ENCODE measurements at places on chromosomes 13 and 19.

- no peak for DNase-seq
Measured at GRCh38 chr19:31641591-31641990, 292.4 kb upstream of the TSHZ3 start.

GRCh38 chr13:28918030-28918429, 97.9 kb downstream of the MTUS2 start:
- no peak for DNase-seq

DNA sequence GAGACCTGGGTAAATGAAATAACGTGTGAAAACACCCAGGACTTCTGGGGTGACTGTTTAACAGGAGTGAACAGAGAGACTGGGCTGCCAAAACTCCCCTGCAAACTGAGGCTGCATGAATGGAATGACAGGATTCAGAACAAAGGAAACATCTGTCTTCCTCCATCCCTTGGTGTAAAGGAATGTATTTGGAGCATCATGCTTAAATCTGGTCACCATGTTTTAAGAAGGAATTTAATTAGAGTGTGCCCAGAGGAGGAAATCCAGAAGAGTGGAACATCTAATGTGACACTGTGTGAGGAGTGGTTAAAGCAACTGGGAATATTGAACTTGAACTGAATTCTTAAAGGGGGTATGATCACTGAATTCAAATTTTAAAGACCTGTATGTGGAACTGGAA, 437.2 kb downstream of the LIG4 start:
- DNase-seq = no peak

DNA sequence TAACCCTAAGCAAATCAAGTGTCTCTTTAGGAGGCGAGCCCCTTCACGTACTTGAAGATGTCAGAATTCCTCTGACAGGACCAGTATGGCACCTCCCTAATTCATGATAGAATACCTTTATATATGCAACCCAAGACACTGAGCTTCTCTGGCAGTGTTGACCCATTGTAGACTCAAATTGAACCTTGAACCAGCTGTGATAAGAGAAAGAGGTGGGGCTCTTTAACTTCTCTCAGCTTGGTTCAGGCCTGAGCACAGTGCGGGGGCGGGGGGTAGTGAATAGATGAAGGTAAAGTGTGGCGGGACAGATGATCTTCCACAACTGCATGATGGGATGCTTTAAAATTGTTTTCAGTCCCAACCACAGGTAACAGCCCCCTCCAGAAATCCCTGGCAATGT, 12.1 kb downstream of the MBNL2 start:
- DNase-seq = no peak

- DNase-seq = no peak
Measured at GRCh38 chr13:21625366-21625765, 21.4 kb upstream of the MICU2 start.

DNA sequence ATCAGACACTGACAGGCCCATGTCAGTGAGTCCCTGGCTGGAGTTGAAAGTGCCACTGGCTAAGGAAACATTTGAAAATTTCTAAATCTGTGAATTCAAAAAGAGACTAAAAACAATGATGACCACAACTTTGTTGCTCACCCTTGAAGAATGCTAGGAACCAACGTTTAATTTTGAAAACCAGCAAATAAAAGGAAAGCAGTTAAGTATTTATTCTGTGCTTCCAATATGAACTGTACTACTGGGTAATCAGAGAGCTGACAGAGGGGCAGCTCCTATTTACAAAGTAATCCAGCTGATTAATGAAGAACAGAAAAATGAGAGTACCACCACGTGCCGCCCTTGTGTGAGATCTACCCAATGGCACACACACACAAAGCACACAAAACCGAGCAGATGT, 44.7 kb upstream of the LATS2 start:
- DNase-seq = no peak

- DNase-seq = no peak
Measured at GRCh38 chr13:30963791-30964190, 31.3 kb downstream of the TEX26 start.

DNA sequence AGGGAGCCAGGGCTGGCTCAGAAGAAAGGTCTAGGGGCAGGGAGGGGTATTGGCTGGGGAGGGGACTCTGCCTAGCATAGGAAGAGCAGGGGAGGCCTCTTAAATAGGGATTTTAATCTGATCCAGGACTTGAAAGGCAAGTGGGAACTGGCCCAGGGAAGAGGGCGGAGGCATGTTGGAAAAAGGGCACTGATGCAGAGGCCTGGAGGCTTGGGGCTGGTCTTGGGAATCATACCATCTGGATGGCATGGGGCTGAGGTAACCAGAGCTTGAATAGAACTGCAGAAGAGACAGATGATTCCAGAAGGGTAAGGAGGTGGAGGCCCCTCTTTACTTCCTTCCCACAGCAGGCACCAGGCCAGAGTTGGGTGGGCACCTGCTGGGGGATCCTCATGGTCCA, 29.1 kb downstream of the CERS4 start:
- DNase-seq = no peak

DNA sequence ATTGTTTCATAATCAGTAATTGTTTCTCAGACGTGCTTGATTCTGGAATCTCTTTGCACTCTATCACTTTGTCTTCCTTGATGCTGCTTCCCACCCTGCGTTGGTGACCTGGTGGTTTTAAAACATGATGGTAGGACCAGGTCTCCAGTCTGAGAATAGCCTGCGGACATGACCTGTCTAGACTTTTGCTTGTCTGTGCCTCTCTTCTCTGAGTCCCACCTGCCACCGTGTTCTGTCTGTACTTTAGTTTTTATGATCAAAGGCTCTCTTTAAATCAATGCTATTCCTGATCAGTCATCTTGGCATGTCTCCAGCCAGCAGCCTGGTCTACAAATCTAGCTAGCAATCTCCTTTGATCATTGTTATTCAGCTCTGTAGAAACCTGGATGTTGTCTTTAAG, 933.9 kb downstream of the DIAPH3 start:
- no peak for DNase-seq

DNA sequence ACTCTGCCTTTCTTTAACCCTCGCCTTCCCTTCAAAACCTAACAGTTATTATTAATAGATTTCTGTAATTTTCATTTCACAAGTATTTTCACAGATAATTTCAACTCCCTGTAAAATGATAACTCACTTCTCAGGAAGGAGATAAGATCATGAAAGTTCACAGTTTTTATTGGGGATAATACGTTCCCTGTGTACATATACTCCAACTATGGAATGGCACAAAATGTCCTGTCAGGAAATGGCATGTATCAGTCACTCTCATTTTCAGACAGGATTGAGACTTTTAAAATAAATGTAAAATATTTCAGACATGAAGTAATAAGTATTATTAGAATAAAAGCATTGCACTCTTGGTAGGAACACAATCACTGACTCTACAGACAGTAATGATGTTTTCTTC, 932 bp upstream of the TRAPPC2B start:
- no peak for DNase-seq

GRCh38 chr13:32897296-32897695, 118.9 kb upstream of the KL start:
- no peak for DNase-seq

GRCh38 chr13:62598708-62599107, 1183.1 kb upstream of the PCDH20 start:
- no peak for DNase-seq

DNA sequence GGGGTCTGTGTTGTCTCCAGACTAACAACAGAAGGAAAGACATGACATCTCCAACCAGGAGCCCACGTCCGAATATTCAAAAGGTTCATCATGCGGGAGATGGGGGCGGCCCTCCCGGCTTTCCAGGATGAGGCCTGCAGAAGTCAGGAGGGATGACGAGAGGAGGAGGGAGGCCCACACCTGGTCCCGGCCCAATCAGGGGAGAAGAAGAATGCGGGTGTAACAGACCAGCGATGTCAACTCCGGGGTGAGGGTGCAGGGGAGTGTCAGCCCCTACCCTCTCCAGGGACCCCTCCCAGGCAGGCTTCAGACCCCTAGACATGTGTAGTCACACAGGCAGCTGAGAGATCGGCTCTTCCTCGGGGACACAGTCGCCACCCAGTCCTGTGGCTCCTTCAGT, 275.3 kb upstream of the ZNF507 start:
- no peak for DNase-seq

GRCh38 chr13:67964091-67964490, 734.0 kb upstream of the PCDH9 start:
- no peak for DNase-seq

DNA sequence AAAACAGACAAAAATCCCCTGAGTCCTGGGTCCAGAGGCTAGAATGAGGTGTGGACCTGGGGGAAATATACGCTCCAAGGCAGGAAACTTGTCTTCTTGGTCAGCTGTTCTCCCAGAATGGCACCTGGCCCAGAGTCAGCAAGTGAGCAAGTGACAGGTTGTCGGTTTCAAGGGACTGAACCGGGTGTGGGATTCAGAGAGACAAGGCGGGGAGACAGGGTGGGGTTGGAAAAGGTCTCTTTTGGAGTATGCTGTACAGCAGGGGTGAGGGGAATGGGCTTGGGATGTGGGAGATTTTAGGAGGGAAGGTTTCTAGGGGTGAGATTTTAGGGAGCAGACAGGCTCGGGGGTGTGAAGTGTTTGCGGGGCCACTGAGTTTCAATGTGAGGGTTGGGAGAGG, 83.3 kb downstream of the RYR1 start:
- DNase-seq = no peak

- DNase-seq = no peak
Measured at GRCh38 chr19:12778017-12778904, 2.9 kb upstream of the HOOK2 start.

DNA sequence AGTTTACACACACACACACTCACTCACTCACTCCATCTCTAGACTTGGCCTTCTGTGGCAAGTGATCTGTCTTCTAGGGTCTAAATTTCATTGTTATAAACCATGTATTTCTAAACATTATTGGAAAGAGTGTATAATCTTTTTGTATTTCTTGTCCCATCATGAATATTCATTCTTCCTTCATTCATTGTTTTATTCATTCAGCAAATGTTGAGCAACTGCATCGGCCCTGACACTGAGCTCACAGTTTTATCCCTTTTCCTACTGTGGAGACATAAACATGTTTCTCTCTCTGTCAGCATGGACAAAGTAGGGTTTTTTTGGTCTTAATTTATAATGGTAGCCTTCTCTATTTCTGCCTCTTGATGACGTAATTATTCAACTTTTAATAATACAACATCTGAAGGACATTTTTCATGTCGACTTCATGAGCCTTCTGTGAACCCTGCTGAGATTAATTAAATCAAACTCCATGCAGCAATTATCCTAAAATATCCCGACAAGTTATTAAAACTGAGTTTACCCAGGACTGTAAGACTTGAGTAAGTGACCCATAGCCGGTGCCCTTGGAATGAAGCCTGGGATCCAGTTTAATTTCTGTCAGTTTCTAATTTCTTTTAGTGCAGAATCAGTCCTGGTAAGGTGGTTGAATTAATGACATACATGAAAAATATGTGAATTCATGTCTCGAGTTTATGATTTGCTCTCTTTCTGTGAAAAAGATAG, 7.3 kb downstream of the SPATA13 start:
- no peak for DNase-seq
